ENCODE measurements at places on chromosomes 6 and 20. TPM values are rescaled to one million over a fixed set of nuclear protein-coding genes. Genes with fewer than 3 reads are reported as not detected.

GRCh38 chr20:54140067-54140466 lies 33.7 kb downstream of the CYP24A1 start:
- no peak for DNase-seq

DNA sequence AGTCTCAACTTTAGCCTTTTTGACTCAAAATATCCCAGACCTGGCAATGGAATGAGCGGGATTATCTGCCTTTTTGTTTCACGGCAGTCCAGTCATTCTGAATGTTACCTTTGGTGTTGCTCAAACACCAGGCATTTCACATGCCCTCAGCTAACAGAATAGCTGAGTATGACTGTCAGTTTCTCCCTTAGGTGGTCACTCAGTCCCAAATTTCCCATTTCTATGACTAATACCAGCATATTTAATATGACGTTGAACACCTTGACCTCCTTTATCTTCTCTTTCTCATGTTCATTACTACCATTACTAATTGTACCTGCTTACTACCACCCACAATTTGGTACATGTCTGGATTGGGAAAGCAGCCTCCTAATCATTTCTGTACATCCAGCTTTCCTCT lies 65.2 kb downstream of the EDN1 start:
- DNase-seq, result no peak

DNA sequence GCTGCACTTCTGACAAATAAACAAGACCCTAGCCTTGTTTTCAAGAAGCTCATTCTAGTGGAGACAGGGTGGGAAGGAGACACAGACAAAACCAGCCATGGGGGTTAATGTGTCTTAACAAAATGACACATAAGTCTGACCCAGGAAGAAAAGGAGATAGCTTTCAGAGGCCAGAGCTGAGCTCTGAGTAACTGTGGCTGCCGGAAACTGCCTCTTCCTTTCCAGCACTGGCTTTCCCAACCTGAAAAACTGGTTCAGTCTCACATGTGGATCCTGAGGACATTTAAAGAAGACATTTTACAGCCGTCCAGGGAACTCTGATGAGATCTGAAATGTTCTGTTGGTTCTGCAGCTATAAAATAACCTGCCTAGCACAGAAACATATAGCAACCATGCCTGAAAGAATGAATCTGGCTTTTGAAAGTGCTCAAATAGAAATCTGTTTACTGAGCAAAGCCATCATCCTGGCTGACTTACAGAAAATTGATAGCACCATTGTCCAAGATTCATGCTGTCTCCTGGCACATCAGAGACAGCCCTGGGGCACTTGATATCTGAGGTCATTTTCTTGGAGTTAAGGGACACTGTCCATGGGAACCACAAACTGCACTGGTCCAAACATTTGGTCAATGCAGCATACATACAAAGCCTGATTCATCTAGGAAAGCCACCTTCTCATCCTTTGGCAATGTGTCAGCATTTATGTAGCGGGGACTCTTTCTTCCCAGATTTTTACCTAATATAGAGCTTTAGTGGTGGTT lies 83.2 kb upstream of the PAX1 start:
- DNase-seq, result no peak

DNA sequence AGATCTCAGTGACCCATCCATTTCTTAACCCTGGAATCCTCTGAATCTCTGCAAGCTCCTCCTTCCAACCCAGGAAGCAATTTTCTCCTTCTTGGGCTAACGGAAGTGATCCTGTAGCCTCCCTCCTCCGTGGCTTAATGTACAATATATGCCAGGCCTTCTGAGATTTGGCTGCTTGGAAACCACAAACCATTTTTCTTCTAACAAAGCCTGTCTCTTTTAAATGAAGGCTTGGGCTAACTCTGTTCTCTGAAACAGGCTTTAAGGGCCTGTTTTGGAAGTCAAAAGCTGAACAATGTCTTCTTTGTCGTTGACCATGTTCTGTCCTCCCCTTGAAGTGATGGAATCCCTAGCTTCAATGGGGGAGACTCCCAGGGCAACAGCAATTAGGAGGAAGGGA lies 14.9 kb downstream of the FYN start:
- no peak for DNase-seq

GRCh38 chr6:150928882-150929281 lies 63.4 kb downstream of the MTHFD1L start:
- DNase-seq, result no peak

TRIM31 gene
- total RNA-seq, result not detected

GRCh38 chr20:23201658-23202057 lies 115.5 kb upstream of the CD93 start:
- no peak for DNase-seq

GRCh38 chr6:14023855-14024254 lies 93.7 kb upstream of the CD83 start:
- DNase-seq, result no peak

DNA sequence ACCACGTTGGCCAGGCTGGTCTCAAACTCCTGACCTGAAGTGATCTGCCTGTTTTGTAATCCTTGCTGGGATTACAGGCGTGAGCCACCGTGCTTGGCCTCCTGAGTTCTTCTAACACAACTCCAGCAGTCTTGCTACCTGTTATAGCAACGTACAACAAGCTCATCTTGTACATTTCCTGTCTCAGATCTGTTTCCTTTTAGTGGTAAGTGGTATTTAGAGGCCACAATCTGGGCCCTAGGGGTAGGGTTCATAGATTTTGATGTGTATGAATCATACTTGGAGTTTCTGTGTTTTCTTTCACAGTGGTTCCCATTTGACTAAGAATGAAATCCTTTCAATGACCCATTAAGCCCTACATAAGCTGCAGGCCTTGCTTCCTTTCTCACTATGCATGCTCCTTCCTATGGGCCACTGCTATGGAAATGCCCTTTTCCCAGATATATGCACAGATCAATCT lies 27.1 kb upstream of the SYNCRIP start:
- no peak for DNase-seq

TOMM6 gene
- 224 TPM for total RNA-seq

DNA sequence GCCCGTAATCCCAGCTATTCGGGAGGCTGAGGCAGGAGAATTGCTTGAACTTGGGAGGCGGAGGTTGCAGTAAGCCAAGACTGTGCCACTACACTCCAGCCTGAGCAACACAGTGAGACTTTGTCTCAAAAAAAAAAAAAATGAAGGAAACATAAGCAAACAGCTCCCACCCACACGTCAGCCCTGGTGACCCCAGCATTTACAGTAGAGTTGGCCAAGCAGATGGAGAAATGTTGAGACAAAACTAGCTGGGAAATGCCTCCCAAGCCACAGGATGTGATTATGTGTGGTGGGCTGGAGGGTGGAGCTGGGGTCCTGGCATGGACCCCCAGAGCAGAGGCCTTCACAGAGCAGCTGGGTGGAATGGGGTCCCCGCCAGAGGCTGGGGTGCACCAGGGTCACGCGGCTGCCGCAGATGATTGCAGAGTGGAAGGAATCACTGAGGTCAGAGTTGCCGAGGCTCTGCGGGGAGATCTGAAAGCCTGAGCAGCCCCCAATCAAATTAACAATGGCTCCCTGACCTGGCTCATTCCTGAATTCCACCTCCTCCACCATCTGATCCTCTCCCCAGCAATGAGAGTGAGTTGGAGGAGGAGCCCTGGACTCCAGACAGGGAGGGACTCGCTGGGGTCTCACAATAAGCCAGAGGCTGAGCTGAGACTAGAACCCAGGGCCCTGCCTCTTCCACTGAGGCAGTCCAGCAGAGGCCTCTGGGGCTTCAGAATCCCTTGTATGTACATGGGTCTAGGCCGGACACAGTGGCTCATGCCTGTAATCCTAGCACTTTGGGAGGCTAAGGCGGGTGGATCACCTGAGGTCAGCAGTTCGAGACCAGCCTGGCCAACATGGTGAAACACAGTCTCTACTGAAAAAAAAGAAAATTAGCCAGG lies 34.7 kb upstream of the TGM2 start:
- DNase-seq, result no peak

- no peak for DNase-seq
Observed at GRCh38 chr6:74213995-74214394, 518.0 kb downstream of the CD109 start.

- peak; percentile 47 for DNase-seq
Observed at GRCh38 chr20:4740774-4741431, 19.2 kb downstream of the PRND start.

ZC2HC1B gene
- not detected for total RNA-seq

Measured in A172 (cell line).